Activated naive CD4-positive, alpha-beta T cell (primary cell): ENCODE measurements at places on chromosomes 1 and 21.

DNA sequence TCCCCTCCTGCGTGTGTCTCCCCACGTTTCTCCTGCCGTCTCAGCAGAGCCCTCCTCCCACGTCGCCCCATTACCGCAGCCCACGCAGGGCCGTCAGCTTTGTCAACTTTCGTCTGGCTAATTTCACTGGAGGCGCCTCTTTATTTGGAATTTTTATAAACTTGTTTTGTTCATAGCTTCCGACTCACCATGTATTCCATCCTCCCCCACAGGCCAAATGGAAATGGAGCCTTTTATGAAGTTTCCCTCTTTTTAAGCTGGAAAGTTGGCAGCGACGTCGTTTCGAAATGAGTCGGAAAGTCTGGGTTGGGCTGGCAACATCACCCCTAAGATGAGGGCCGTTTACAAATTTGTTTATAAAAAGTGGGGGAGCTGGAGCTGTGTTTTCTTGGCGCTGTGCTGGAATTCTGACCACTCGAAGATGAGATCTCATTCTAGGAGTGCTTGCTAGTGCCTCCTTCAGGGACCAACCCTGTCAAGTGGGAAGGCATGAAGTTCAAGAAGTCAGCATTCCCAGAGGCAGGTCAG, 23.7 kb upstream of the SLC45A1 start:
- DNase-seq: no peak

- DNase-seq: no peak
These were observed 28.1 kb downstream of the SERINC2 start for GRCh38 chr1:31441073-31441472.

DNA sequence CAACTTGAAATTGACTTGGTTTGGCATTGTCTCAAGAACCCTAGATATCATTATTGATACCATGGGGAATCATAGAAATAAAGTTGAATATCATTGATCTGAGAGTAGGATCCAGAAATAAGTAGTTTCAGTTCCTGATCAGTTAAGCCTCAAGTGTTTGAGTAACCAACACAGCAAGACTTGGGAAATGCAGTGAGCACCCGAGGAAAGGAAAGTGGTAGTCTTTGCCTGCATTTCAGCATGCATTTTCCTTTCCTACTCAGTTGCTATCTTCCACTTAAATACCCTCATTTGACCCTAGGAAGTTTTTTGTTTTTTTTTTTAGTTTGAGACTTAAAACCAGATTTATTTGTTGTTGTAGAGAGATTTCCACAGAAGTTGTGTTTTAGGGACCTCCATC, 18.9 kb downstream of the CLEC20A start:
- DNase-seq: no peak

DNA sequence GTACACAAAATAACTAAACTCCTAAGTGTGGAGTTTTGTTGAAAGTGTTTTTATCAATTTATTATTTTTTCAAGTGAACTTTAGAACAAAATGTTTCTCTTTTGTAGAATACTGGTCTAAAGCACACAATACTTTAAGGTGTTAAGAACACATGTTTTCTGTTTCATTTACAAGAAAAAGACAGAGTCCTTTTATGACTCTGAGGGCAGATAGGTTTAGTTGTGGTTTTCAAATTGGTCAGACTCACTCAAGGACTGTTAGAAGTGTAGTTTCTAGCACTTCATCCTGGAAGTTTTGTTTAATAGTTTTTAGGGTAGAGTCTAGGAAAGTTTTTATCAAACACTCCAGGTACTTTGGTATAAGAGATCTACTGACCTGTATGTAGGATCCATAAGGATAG, 376.5 kb downstream of the LRRIQ3 start:
- DNase-seq: no peak

GRCh38 chr1:12095452-12096263, 32.6 kb downstream of the TNFRSF8 start:
- DNase-seq: no peak

- no peak for DNase-seq
These were observed 24.1 kb downstream of the DIP2A start for GRCh38 chr21:46482846-46483231.

DNA sequence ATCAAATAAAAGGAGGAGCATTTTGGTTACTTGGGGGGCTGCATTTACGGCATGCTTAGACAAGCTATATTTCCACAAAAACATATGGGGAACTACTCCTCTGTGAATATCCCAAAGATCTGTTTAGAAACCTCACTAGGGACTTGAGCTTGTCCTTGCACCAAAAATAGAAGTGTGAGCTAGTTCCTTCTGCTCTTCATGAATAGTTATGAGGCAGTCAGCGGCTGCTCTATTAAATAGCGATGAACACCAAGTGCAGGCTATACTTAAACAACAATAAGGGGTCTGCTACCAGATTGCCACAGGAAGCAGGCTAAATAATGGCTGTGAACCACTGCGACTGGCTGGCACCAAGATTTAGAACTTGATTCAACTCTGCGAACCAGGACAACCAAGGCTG, 190.1 kb downstream of the PCP4 start:
- DNase-seq: no peak

- DNase-seq: no peak
These were observed 8.1 kb upstream of the ZNF687 start for GRCh38 chr1:151273924-151274466.

GRCh38 chr1:68128157-68128556, 77.7 kb upstream of the DIRAS3 start:
- no peak for DNase-seq

DNA sequence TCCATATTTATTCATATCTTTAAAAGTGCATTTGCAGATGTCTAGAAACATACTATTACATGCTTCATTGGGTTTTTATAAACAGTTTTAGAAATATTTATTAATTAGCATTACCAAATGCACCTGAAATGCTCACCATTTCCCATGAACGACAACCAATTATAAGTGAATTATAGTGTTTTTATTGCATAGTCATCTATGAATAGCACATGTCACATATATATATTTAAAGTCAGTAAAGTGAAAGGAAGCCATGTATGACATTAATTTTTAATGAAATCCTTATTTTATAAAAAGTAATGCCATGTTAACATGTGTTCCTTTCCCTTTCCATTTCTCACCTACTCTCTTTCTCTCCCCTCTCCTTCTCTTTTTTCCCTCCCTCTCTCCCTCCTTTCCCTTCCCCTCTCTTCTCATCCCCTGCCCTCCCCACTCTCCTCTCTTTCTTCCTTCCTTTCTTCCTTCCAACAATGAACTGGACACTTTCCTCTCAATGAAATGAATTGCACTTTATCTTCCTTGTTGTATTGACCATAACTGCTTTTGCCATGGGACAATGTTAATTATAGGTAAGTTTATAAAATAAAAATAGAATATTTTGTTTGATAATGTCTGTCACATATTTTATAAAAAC, 179.3 kb downstream of the NCAM2 start:
- DNase-seq: no peak

- no peak for DNase-seq
These were observed 334.6 kb downstream of the RGS7 start for GRCh38 chr1:241022366-241022765.

GRCh38 chr1:207972337-207972736, 61.4 kb upstream of the CD34 start:
- DNase-seq: no peak

GRCh38 chr1:7477593-7477992, 293.5 kb upstream of the VAMP3 start:
- DNase-seq: no peak

GRCh38 chr1:200346700-200347099, 63.1 kb downstream of the ZNF281 start:
- DNase-seq: no peak

DNA sequence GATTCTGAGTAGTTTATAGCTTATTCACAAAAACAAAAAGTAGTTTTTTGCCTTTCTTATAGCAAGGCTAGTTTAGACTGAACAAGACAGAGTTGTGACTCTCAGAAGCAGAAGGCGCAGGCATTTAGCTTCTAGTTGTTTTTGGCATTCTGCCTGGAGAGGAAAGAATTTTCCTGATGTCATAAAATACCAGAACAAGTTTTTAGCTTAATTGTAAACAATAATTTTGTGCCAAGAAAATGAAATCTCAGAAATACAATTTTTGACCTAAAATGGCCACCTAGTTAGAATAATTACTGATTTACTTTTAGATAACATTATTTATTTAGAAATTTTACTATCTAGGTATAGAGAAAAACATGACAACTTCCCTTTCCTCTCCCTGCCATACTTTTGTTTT, 1.0 kb downstream of the DNAJB4 start:
- DNase-seq: no peak

GRCh38 chr1:201753492-201753891, 75.5 kb upstream of the IPO9 start:
- DNase-seq: no peak

DNA sequence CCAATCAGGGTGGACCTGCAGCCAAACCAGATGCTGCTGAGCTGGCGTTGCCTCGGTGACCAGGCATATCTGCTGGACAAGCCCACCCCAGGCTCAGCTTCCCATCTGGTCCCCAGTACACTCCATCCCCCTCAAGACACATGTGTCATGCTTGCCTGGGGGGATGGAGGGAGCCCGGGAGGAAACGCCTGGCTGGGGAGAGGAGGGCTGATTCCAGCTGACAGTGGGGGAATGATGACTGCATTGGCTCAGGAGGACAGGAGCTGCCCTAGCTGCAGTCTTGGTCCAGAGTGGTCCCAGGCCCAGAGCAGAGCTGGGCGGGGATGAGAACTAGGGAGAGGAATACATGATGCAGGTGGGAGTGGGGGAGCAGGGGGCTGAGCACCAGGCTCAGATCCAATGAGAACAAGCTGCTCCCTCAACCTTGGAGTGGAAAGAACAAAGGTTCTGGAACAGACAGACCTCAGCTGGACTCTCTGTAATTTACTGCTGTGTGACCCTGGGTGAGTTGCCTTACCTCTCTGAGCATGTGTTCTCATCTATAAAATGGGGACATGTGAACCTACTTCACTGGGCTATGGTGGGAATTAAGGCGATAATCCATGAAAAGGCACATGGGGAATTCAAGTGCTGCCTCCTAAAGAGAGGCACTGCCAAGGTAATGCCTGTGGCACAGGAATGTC, 23.1 kb upstream of the ECE1 start:
- DNase-seq: no peak

DNA sequence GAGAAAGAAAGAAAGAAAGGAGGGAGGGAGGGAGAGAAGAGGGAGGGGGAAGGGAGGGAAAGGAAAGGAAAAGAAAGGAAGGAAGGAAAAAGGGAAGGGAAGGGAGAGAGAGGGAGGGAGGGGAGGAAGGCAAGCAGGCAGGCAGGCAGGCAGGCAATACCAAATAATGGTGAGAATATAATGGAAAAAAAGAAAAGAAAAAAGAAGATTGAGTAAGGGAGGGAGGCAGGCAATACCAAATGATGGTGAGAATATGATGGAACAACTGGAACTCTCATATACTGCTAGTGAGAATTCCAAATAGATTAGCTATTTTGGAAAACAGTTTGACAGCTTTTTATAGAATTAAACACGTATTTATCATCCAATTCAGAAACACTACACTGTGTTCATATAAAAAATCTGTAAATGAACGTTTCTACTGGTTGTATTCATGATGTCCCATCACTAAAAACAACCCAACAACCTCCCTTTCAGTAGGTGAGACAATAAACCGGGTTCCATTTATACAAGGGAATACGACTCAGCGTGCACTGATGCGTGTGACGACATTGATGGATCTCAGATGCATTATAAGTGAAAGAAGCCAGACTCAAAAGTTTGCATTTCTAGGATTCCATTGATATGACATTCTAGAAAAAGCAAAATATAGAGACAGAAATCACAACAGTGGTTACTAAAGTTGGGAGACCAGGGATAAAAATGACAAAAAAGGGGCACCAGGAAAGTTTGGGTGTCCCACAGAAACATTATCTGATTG, 226.4 kb downstream of the DSCAM start:
- no peak for DNase-seq

GRCh38 chr1:39737546-39738169, 1.0 kb upstream of the PPIE start:
- no peak for DNase-seq

DNA sequence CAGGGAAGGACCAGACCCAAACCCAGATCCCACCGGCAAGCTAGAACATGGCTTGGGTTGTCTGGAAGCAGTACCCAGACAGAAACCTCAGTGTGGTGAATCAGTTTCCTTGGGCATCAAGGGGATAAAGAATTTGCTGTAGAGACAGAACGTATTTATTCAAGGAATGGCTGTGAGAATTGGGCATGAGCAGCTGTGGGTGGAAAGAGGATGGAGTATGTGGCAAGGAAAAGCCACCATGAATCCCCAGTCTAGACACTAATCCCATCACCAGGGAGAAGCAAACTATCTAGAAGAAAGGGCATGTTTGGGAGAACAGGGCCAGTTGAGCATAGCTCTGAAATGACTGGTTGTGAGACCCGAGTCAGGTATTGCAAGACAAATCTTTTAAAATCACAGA, 109.2 kb downstream of the TOMM20 start:
- DNase-seq: no peak

DNA sequence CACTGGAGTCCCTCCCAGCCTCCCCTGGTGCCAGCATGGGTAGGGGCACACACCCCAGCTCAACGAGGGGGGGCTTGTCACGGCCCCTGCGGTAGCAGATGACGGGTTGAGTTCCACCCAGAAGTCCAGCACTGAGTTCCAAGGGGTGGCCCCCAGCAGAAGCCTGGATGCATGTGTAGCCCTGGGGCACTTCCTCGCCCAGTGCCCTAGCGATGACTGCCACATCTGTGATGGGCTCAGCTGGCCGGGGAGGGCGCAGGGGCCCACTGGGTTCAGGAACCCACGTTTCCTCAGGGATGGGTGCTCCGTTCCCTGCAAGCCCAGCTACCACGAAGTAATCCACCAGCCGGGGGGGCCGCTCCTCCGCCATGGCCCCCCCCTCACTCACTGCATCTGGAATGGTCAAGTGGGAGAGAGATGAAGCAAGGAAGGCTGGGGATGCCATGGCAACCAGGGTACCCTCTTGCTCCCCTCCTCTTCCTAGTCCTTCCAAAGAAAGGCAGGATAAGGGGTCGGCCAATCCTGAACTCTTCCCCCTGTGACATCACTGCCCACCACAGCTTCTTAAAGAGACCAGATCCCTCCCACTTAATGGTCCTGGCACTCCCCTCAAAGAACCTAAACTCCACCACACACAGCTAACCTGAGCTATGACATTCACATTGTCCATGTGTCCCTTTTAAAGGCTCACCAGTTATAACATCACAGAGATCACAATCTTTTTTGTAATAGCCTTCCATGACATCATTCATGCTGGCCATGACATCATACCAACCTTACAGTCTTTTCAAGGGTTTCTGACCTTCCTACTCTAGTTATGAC, 2.3 kb downstream of the DENND4B start:
- DNase-seq: no peak

- DNase-seq: no peak
These were observed 1.2 kb downstream of the ADAMTSL4 start for GRCh38 chr1:150550222-150551050.

DNA sequence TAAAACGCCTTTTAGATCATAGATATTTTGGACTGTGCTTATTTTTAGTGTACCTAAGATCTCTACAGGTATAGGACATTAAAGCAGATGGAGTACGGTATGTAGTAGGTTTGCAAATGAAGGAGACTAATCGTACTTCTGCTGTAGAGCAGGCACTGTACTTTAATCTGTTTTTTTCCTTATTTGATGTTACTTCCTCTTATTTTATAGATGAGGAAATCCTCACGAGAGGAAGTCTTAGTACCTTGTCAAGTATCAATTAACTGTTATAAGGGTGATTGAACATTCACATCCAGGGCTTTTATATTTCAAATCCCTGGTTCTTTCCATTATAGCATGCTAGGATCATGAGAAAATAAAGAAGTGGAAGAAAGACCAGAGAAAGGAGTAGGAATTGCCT, 41.1 kb downstream of the CACHD1 start:
- DNase-seq: no peak
